ENCODE measurements at places on chromosomes 1 and 21.
A peak's percentile ranks its signal among the peaks of the same experiment; 100 is the strongest.

DNA sequence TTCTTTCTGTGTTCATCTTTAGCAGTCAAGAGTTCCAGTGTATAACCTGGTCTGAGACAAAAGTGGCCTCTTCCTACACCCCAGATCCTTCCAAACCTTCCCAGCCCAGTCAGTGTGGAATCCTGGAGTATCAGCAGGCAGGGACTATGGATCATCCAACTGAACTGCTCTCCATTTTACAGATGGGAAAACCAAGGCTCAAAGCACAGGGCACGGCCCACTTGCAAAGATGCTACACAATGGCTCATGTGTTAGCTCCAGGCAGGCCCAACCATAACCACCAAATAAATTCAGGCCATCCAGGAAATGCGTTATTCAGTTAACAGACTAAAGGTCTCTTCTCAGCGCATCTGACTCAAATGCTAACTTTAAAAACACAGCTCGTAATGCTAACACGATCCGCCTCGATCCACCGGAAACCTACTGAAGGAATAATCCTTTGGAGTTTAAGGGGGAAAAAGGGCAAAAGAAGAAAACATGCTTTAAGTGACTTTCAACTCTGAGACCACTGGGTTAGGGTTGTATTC is 7.1 kb downstream of the GLIS1 start:
- DNase-seq = no peak

DNA sequence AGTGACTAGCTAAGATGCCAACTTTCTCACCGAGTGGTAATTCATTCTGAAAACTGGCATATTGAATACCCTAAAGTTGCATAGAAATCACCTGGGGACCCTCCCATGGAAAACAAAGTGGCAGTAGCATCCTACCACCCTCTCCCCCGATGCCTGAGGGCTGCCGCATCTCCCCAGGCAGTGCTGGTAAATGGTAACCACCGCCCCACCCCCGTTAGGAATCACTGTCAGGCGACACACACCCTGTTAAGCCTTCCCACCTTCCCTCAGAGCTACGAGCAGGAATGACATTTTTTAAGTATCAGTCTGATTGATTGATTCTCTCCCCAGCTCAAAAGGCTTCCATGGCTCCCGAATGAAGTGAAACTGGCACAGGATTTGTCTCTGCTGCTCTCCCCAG is 28.3 kb downstream of the TMPRSS2 start:
- no peak for DNase-seq

DNA sequence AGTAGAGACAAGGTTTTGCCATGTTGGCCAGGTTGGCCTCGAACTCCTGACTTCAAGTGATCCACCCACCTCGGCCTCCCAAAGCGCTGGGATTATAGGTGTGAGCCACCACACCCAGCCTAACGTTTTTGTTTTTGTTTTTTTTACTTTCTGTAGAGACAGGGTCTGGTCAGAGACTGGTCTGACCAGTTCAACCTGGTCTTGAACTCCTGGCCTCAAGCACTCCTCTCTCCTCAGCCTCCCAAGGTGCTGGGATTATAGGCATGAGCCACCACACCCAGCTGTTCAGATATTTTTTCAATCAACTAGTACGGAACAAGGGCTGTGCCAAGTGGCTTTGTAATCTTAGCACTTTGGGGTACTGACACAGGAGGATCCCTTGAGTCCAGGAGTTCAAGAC is 209.5 kb downstream of the RERE start:
- no peak for DNase-seq

- DNase-seq = no peak
These were observed 174.1 kb upstream of the EDN2 start for GRCh38 chr1:41658431-41659158.

DNA sequence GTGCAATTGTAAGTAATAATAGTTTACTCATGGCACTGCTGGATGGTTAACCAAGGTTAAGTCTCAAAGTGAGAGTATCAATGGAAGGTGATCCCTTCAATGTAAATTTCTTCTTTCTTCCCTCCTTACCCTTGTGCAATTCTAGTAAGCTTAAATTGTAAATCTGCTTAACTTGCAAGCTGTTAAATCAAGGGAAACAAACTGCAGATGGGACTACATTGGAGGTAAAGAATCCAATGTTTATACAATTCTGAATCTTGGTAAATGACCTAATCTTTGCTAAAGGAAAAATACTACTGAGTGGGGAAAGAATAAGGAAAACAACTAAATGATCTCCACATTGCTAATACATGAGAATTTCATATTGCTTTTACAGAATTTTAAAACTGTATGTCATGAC is 6.7 kb upstream of the CD55 start:
- no peak for DNase-seq

- DNase-seq = no peak
These were observed 6.5 kb downstream of the PGLYRP4 start for GRCh38 chr1:153342178-153342577.

DNA sequence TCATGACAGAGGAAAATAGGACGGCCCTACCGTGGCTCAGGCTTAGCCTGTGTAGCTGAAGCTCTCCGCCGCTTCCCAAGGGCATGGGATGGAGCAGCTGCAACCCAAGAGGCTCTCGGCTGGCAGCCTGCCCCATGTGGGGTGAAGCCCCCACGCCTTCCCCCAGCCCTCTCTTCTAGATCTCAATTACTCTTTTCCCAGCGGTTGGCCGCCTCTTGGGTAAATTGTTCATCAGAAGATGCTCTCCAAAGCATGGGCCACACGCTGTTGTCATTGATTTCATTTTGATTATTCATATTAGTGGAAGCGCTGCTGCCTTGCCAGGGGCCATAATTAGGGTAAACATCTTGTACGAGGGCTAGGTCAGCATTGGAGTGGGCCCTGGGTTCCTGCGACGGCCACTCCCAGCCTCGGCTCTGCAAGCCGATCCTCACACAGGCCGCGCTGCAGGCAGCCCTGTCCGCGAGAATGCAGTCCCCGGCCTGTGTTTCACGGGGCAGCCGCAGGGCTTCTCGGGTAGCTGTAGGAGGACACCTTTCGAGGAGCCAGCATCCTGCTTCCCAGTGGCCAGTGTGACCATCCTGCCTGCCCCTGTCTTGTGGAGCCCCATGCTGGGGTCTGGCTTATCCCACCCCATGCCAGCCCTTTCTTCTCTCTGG is 114.4 kb upstream of the VAMP3 start:
- no peak for DNase-seq

GRCh38 chr21:43734928-43735229 is 15.9 kb downstream of the PDXK start:
- DNase-seq = no peak

DNA sequence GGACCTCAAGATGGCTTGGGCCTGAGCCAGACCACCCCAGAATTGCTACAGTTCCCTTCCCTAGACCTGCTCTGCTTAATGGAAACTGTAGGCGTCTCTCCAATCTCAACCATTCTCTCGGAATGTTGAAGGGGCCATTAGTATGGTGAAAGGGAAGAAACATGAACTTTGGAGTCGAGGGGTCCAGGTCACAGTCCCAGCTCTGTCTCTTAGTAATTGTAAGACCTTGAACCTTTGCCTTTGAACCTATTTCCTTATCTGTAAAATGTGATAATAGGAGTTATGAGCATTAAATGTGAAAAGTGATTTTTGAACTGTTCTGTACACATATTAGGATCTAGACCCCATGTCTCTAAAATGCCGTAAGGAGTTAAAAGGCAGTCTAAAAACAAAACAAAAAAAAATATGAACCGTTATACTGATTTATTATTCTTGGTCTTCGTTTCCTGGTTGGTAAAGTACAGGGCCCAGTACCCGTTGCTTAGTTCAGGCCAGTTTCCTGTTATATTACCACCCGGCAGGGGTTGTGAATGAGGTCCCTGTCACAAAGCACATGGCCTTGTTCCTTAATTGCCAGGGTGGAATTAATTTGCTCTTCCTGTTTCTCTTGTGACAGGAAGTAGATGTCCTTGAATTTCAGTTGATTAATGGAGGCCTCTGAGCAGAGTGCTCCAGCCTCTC is 42.3 kb downstream of the TCEANC2 start:
- no peak for DNase-seq

- no peak for DNase-seq
These were observed 82.5 kb upstream of the ZNF648 start for GRCh38 chr1:182143825-182144645.

DNA sequence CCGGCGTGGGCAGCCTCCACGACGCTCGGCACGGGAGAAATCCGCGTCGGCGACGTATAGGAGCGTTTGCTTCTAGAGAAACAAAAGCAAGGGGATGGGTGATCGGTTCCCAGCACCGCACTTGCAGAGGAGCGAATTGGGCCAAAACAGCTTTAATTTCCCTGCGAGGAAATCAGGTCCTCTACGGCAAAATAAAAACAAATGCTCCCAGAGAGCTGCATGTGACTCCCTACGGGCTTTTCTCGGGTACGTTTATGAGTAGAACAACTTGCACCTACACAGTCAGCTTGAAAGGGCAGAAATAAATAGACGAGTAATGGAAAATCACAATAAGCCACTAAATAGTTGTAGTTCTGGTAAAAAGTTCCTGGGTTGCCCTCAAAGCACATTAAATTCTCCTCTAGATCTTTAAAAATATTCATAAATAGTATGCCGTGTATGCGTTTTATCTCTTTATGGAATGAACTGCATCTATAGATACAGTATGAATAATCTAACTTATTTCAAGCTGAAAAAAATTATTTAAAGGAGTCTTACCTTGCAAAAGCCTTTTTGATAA is 1.2 kb downstream of the NHLH2 start:
- DNase-seq = no peak

- no peak for DNase-seq
These were observed 1.5 kb downstream of the QSOX1 start for GRCh38 chr1:180156201-180156600.

- no peak for DNase-seq
These were observed 22.9 kb downstream of the ATP2B4 start for GRCh38 chr1:203649551-203649998.

- DNase-seq = no peak
These were observed 122.8 kb upstream of the IVNS1ABP start for GRCh38 chr1:185439727-185440415.

DNA sequence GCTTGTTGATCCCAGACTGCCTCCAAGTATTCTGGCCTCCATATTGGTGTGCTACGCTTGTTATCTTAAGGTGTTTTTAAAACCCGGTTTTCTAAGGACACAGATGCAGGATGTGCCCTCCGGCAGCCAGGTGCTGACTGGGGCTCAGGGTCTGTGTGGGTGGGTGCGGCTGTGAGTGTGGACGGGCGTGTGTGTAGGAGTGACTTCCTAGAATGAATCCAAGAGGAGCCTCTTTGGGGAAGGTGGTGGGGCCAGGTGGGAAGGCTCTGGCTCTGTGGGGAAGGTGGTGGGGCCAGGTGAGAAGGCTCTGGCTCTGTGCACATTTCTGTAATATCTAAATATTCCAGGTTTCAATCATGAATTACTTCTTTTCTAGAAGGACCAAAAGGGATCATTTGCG is 12.8 kb upstream of the TSPEAR start:
- DNase-seq = no peak

- DNase-seq = no peak
These were observed 5.0 kb downstream of the SYT11 start for GRCh38 chr1:155864393-155864792.

GRCh38 chr1:76562292-76562691 is 305.0 kb upstream of the ST6GALNAC5 start:
- no peak for DNase-seq

GRCh38 chr1:157359314-157360022 is 192.8 kb downstream of the FCRL5 start:
- DNase-seq = no peak

- DNase-seq = no peak
These were observed 17.4 kb upstream of the PLEKHA6 start for GRCh38 chr1:204376919-204377799.

DNA sequence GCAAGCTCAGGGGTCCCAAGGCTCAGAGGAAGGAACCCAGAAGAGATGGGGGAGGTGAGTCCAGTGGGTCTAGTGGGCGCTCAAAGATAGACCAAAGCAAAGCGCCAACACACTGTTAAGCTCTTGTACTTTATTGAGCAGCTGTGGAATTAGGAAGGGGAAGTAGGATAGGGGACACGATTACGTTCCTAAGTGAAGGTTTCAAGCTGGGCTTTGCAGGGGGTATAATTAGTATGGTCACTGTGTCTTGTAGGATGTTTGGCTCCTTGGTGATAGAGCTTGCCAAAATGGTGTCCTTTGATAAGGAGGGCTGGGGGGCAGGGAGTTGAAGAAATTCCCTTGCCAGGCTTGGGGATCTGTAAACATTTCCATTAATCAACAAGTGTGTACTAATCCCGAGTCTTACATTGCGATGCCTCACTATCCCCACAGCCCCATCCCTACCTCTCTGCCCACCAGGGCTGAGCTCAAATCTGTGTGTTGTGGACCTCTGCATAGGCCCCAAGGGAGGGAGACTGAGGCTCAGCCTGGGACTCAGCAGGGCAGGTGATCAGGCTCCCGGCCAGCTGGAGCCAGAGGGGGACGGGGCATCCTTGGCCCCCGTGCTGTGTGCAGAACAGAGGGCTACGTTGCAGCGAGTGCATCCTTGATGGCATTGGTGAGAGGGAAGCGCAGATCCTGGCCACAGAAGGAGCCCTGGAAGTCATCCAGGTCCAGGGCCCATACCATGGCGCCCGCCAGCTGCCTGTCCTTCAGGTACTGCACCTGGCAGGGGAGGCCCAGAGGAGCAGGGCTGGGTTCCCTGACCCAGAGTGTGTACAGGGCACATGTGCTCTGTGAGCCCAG is 3.4 kb upstream of the MYBPH start:
- no peak for DNase-seq

- peak; percentile 74 for DNase-seq
These were observed 5.5 kb upstream of the PRKCZ start for GRCh38 chr1:2044510-2045319.

DNA sequence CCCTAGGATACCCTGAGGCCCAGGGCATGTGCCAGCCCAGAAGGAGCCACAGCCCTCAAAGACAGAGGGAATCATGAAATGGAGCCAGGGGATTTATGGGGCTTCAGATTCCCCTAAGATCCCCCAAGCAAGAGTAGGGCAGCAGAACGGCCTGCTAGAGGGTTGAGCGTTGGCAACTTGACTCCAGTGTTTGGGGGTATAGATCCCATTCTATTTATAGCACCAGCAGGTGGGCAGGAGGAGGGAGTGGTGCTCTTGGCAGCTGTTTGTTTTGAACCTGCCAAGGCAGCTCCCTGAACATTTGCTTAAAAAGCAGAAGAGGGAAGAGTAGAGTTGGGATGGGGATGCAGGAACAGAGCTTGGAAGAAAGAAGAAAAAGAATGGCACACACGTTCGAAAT is 33.7 kb downstream of the GLUL start:
- no peak for DNase-seq

GRCh38 chr1:20626524-20626923 is 6.7 kb upstream of the PINK1 start:
- no peak for DNase-seq

- no peak for DNase-seq
These were observed 378.3 kb downstream of the NPHP4 start for GRCh38 chr1:5613900-5614299.

- DNase-seq = no peak
These were observed 10.6 kb downstream of the EFCAB7 start for GRCh38 chr1:63533931-63534330.

All from stimulated activated CD4-positive, alpha-beta T cell treated with anti-CD3 and anti-CD28 coated beads, TNF-alpha, amount 100 ng/mL, for 4 hours (primary cell).